ENCODE measurements at places on chromosomes 6 and 20.

GRCh38 chr6:105607636-105608621, 205.0 kb upstream of the PREP start:
- DNase-seq = no peak

DNA sequence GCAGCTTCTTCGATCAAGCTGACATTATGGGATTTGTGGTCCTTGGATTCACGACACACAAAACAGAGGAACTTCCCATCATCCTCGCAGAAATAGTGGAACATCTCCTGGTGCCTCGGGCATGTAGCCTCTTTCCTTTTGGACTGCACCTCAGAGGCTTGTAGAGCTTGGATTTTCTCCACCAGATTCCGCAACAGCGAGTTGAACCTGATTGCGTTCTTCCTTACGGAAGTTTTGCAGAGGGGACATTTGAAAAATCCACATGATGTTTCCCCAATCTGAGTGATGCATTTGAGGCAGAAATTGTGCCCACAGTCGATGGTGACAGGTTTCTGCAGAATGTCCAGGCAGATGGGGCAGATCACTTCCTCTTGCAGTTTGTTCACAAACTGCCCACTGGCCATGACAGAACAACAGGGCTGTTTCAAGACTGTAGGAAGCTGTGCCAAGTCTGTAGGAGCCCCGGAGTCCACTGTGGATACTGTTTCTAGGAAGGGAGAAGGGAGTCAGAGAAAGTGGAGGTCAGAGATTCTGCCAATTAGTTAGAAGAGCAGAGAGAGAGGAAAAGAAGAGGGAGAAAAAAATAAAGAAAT, 392 bp downstream of the TRIM31 start:
- no peak for DNase-seq

DNA sequence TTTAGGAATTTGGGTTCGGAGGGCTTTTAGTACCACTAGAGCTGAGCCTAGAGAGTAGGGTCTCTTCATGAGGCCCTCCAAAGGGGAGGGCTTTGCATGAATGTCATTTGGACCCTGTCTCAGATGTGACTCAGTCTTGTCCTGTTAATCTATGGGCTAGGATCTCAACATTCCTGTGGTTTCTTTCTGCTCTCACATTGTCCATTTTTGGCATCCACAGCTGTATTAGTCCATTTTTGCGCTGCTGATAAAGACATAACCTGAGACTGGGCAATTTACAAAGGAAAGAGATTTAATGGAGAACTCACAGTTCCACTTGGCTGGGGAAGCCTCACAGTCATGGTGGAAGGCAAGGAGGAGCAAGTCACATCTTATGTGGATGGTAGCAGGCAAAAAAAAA, 61.0 kb downstream of the CRYBG1 start:
- DNase-seq = no peak

DNA sequence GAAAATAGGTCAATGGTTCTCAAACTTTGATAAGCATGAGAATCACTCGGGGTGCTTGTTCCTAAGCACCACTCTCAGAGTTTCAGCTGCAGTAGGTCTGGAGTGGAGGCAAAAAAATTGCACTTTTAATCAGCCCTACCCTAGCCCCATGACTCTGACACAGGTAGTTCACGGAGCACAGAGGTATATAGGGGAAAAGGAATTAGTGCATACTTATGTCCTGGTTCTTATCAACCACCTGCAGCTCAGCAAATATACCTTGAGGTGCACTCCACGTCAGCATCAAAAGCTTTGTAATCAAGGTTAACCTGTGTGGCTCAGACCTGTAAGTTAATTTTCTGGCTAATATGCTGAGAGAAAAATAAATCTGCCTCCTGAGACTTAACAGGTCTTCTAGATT, 138.8 kb upstream of the HMGN3 start:
- DNase-seq = no peak

DNA sequence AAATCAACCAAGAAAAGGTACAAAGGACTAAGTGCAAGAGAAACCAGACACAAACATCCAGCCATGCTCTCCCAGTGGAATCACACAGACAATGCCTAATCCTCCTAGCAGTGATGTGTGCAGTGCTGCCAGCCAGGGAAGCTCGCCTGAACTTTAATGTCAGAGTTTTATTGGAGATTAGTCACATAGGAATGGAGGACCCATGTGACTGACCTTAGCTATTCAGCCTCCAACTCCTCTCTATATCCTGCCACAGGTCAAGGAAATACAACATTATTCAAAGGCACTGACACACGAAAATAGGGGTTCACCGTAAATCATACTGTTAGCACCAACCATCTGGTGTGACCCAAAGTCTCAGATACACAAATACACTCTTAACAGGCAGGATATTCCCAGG, 684.6 kb downstream of the DOK5 start:
- DNase-seq = no peak

DNA sequence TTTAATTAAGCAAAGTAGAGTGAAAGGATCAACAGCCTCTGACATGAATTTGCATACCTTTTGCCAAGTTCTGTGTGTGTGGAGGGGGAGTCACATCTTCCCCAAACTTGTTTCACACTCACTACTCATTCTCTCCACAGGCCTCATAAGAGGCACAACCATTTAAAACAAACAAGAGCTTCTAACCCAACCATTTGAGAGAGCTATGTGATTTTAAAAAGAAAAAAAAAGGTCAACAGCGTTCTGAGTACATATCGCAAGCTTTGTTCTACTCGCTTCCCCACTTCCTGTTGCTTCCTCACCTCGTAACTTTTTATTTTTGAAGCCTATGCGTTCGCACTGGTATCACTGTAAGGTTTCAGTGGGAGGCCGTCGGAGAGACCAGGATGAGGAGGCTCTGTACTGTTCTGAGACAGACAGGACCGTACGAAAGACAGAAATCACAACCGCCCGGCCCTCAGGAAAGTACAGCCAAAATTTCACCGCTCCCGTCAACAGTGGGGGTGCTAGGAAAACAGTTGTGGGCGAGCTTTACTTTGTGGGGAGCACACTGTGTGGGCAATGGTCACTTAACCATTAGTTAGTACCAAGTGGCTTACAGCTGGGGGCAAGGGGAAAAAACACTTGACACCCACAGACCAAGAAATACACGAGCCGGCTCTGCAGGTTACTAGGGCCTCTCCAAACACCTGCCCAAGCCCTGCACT, 61.3 kb downstream of the TRERF1 start:
- DNase-seq = peak; percentile 29

GRCh38 chr6:127300411-127300810, 33.7 kb downstream of the RNF146 start:
- DNase-seq = no peak

- no peak for DNase-seq
These were observed 80.1 kb downstream of the ASCC3 start for GRCh38 chr6:100801036-100801435.

DNA sequence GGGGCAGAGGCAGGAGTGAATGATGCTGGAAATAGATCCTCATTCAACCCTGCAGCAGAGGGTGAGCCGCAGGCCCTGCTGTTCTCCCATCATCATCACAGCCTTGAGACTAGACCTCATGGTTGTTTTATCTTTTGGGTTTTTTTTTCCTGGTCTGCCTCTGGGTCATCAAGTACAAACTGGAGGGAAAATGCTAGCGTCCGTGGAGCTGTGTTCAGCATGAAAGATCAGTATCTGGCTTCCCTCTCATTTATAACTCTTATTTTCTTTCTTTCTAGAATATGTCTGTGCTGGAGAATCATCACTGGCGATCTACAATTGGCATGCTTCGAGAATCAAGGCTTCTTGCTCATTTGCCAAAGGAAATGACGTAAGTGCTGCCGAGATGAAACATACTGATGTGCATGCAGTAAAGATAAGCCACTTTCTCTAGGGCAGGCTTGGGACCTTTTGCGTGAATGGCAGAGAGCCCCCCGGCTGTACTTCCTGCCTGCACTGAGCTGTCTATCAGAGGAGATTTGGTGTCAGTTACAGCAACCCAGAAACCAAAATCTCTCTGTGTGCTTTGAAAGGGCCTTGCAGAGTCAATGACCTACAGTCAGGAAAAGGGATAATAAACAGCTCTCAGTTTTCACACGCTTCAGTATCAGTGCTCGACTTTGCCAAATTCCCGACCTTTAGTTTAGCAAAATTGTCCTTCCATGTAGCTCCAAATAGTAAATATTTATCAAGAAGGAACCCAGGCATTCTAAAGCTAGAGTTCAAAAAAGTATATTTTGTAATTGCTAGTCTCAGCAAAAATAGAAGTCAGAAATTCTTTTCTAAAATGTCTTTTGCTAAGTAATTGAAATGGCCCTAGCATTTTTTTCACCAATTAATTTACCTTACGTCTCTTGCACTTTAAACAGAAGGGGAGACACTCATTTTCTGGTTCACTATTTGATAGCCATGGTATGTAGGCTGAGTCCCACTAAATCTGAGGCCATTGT, 76.3 kb downstream of the MTFR2 start:
- DNase-seq = no peak

GRCh38 chr20:17761604-17762003, 61.8 kb downstream of the BANF2 start:
- DNase-seq = no peak

DNA sequence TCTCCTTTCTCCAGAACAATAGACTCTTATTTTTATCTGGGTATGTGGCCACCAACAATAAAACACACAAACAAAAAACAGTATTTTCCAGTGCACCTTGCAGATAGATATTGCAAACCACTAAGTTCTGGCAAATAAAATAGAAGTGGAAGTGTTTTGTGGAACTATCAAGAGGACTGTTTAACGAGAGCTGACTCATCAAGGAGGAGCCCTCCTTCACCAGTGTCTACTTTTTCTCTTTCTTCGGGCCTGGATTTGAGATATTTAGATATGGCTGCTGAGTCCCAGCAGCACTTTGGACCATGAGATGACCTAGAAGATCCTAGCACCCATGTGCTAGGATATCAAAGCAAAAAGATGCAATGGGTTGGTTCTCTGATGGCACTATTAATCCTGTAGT, 154.7 kb downstream of the AIG1 start:
- DNase-seq = no peak

- no peak for DNase-seq
These were observed 97.8 kb downstream of the NOL4L start for GRCh38 chr20:32487381-32487780.

DNA sequence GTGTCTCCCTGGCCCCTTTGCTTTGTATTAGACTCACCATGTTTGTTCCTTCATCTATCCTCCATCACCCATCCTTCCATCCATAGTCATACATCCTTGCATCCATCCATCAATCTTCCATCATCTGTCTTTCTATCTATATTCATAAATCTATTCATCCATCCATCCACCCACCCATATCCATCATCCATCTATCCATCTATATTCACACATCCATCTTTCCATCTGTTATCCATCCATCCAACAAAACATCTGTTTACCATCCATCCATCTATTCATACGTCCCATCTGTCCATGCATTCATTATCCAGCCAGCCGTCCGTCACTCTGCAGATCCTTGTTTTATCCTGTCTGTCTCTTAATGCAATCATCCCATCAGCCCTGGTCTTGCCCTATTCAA, 10.6 kb downstream of the DDR1 start:
- DNase-seq = no peak

GRCh38 chr20:33999025-33999649, 5.4 kb downstream of the RALY start:
- DNase-seq = no peak

- no peak for DNase-seq
These were observed 81.2 kb upstream of the VSTM2L start for GRCh38 chr20:37821696-37822095.

DNA sequence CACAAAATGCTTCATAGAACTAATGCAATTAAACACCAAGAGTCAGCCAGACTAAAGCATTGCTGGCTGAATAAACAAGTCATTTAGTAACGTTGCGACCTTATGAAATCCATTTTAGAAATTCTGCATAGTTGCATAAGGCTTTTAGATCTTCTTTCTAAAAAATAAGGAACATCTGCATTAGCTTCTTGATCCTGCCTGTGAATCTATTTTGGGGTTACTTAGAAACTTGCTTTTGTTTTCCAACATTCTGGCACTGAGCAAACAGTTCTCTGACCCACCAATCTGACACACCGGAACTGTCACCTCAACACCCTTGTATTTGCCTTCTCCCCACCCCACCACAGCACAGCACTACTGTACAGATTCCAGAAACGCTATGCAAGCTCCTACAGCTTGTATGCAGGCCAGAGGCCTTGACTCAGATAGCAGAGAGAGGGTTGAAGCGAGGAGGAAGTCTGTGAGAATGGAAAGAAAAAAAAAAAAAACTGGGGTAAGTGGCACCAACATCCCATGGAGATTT, 55.0 kb downstream of the KIF13A start:
- DNase-seq = no peak

DNA sequence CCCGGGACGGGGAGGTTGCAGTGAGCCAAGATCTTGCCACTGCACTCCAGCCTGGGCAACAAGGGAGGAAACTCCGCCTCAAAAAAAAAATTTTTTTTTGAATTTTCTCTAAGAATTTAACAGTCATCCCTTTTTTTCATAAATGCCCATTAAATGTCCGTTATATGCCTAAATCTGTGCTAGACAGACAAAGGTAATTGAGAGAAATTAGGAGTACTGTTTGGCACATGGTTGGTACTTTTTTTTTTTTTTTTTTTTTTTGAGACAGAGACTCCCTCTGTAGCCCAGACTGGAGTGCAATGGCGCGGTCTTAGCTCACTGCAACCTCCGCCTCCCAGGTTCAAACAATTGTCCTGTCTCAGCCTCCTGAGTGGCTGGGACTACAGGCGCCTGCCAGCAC, 1.7 kb downstream of the PCMT1 start:
- DNase-seq = no peak

DNA sequence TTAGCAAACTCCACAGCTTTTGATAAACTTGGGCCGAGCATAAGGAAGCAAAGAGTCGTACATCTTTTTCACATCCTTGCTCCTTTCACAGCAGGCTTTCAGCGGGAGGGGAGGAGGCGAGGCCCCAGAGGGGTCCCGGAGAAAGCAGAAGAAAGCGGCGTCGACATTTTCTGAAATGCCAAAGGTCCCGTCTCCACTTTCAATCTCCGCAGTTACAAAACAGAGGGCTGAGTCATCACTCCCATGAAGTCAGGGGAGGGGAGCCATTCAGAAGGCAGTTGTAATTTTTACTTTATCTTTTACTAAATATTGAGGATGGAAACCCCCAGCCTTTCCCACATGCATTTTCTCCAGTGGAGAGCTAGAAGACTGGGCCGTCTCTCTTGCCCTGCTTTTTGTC, 174.2 kb upstream of the THBS2 start:
- DNase-seq = no peak

GRCh38 chr6:51996296-51996947, 91.0 kb downstream of the PKHD1 start:
- DNase-seq = no peak

GRCh38 chr6:156121973-156122372, 655.2 kb upstream of the ARID1B start:
- no peak for DNase-seq

- peak; percentile 74 for DNase-seq
These were observed at the start of gene SRXN1 for GRCh38 chr20:653110-653589. Gene SRXN1, minus strand, starts transcription at chr20:653200. Its CDS starts 15 bp downstream, at chr20:653185.

GRCh38 chr6:102841060-102841459, 1447.6 kb downstream of the GRIK2 start:
- no peak for DNase-seq

GRCh38 chr20:46563170-46563859, 12.9 kb upstream of the OCSTAMP start:
- no peak for DNase-seq

- DNase-seq = no peak
These were observed 14.2 kb upstream of the FRK start for GRCh38 chr6:116074732-116075390.
